ENCODE measurements at places on chromosomes 11 and 22. TPM values are rescaled to one million over a fixed set of nuclear protein-coding genes. Genes with fewer than 3 reads are reported as not detected.

CADM1 gene
- total RNA-seq = 1.1 TPM

DNA sequence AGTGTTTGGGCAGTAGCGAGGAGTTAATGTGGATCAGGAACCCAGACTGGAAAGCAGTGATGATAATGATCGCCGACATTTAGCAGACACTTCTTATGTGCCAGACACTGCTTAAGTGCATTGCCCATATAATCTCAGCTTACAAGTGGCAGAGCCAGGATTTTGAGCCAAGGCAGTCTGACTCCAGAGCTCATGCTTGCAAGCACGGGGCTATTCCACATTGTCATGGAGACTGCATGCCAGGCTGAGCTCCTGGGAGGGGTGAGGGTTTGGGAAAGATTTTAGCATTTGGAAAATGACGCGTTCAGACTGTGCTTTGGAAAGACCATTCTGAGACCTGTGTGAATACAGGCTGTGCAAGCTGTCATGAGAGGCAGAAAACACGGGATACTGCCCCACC is 302.7 kb downstream of the DDX10 start:
- no peak overlapping the region for H3K4me3 ChIP-seq
- no peaks in the 10 kb centered on the region for H3K27me3 ChIP-seq
- H3K36me3 ChIP-seq = no peaks in the 10 kb centered on the region
- no peak for DNase-seq
- no peak overlapping the region for H3K27ac ChIP-seq

DNA sequence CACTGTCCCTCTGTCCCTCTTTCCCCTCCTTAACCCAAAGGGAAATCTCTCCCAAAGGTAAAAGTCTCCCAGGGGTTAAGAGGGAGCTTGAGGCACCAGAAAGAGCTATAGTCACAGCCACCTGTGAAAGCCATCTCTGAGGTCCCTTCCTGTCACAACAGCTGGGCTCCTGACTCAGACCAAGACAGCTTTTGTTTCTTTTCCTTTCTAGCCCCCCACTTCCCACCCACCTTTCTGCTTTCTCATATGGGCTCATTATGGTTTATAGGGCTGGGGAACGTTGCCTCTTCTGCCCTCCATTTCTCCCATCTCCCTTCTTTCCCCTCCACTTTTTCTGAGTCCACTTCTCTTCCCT is 19.1 kb downstream of the MIF start:
- DNase-seq = no peak
- H3K36me3 ChIP-seq = no peaks in the 10 kb centered on the region

- DNase-seq = no peak
- no peak overlapping the region for H3K27ac ChIP-seq
- no peaks in the 10 kb centered on the region for H3K4me1 ChIP-seq
- H3K4me3 ChIP-seq = no peak overlapping the region
- H3K27me3 ChIP-seq = no peaks in the 10 kb centered on the region
These were observed 260.0 kb upstream of the POU2AF2 start for GRCh38 chr11:110985547-110985946.

DNA sequence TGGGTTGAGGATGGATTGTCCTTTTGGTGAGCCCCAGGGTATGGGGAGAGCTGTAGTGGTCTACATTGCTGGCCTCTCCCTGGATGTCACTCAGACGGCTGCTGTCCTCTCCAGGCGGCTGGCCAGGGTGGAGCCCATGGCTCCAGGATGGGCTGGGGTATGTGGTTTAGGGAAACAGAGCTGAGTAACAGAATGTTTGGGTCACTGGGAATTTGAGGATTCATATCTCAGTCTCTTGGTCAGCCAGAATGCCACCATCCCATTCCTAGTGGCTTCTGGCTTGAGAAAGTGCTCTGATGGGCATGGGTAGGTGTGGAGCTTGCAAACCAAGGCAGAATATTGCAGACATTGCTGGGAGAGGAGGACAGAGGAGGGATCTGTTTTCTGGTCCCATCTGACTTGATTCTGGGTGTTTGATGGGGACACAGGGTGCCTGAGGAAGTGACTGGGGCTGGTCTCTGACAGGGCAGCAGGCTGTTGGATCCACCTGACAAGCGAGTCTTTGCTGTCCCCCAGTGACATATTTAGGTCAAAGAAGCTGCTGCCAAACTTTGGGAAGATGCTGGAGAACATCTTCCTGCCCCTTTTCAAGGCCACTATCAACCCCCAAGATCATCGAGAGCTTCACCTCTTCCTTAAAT is 41.4 kb downstream of the AMPD3 start:
- H3K4me1 ChIP-seq = no peaks in the 10 kb centered on the region
- H3K4me3 ChIP-seq = no peak overlapping the region
- no peak for DNase-seq
- no peak overlapping the region for H3K27ac ChIP-seq

LRRC51 gene
- 0.87 TPM for total RNA-seq

DNA sequence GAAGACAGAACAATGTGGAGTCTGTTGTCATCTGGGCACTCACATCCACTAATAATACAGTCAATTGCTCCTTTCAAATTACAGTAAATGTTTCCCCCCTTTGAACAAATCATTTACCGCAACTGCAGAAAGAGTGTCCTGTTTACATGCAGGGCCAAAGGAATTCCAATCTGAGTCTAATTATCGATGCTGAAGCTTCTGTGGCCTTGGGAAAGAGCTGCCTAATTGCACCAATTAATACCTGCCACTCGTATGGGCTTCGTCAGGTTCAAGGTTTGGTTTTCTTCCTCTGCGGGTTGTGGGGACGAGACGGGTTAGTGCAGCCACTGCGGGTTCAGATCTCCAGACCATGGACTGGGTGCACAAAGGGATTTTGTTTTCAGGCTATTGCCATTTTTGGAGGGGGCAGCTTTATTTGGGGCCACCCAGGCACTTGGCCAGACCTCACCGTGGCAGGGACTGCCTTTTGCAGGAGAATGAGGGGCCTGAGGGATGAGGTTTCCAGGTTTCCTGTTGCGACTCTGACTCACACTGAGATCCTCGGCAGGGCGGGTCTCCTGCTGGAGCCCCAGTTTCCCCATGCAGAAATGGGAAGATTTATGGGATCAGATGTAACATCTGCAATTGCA is 147.6 kb downstream of the MIAT start:
- no peak overlapping the region for H3K4me3 ChIP-seq
- H3K36me3 ChIP-seq = peaks cover 3% of the 10 kb centered on the region
- no peaks in the 10 kb centered on the region for H3K4me1 ChIP-seq
- H3K27me3 ChIP-seq = no peaks in the 10 kb centered on the region
- no peak for DNase-seq

GRCh38 chr11:37076866-37077265 is 478.8 kb upstream of the RAG2 start:
- no peak for DNase-seq
- no peak overlapping the region for H3K27ac ChIP-seq
- H3K36me3 ChIP-seq = no peaks in the 10 kb centered on the region
- no peaks in the 10 kb centered on the region for H3K4me1 ChIP-seq

DNA sequence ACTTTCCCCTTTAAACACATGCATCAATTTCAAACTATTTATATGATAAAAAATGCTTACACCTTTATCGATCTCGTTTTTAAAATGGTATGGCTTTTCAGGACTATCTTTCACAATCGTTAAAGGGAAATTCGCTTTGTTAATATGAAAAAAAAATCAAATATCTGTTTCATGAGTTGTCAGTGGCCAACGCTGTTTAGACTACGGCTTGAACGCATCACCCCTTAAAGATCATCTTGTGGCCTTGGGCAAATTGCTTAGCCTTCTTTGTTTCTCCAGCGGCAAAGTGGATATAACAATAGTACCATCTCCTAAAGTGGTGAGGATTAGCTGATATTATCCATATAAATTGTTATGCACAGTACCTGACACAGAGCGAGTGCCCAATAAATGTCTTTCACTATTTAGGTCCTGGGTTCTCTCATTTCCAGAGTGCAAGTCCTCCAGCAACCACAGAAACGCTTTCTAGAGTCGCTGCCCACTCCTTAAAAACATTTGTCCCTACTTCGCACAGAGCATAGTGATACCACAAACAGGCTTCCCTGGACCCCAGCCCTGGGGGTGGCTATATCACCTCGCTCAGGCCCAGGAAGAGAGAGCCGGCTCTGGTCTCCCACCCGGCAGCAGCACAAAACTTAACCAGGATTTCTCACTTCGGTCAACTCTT is 904 bp downstream of the SLC35F2 start:
- H3K4me3 ChIP-seq = peak overlapping the region; percentile 94
- DNase-seq = no peak
- H3K27me3 ChIP-seq = no peaks in the 10 kb centered on the region
- H3K36me3 ChIP-seq = no peaks in the 10 kb centered on the region

IL17REL gene
- not detected for total RNA-seq

- H3K36me3 ChIP-seq = peaks cover 36% of the 10 kb centered on the region
- H3K4me3 ChIP-seq = peak overlapping the region; percentile 86
- H3K4me1 ChIP-seq = peaks cover 85% of the 10 kb centered on the region
- DNase-seq = peak; percentile 90
- H3K27ac ChIP-seq = peak overlapping the region; percentile 94
These were observed 5.4 kb downstream of the TRABD start for GRCh38 chr22:50190941-50191741.

OR51Q1 gene
- not detected for total RNA-seq

DNA sequence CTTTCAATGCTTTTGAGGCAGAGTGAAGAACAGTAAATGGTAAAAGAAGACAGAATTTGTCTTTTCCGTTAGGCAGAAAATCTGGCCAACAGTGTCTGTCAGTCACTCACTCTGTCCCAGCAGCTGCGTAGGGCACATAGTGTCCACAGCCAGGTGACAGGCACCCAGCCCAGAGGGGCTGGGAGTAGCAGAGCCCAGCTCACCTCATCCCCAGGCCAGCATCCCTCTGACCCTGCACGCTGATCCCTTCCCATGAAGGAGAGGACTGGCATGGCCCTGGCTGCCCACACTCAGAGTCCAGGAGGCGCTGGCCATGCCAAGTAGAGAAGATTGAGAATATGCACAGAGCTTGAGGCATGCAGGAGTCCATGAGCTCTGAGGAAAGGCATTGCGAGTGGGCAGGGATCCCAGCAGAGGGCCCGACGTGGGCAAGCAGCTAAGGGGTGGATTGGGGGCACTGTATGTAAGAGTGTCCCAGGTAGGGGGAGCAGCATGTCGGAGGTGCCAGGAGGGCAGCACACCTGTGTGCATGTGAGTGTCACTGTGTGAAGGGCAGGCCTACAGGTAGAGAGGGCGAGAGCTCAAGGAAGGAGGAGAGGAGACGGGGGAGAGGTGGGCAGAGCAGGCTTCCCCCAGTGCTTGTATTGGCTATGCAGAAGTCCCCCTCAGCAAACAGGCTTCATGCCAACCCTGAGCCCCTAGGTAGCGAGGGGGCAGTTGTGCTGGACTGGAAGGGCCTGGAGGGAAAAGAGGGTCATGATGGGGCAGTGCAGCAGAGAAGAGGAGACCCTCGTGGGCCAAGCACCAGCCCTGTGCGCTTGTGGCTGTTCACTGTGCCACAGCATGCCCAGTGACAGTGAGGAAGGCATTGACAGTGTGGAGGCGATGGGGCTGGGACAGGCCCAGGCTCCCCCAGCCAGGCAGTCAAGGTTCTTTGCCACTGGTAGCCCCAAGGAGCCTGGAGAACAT is 133.8 kb downstream of the OSBP2 start:
- no peak overlapping the region for H3K4me3 ChIP-seq
- H3K27ac ChIP-seq = no peak overlapping the region
- no peaks in the 10 kb centered on the region for H3K36me3 ChIP-seq
- H3K27me3 ChIP-seq = peaks cover 9% of the 10 kb centered on the region
- H3K4me1 ChIP-seq = no peaks in the 10 kb centered on the region
- DNase-seq = no peak

- no peaks in the 10 kb centered on the region for H3K27me3 ChIP-seq
- no peaks in the 10 kb centered on the region for H3K4me1 ChIP-seq
- DNase-seq = no peak
- peaks cover 76% of the 10 kb centered on the region for H3K36me3 ChIP-seq
These were observed 48.8 kb downstream of the DEPDC5 start for GRCh38 chr22:31802575-31802974.

- no peak overlapping the region for H3K27ac ChIP-seq
- no peaks in the 10 kb centered on the region for H3K36me3 ChIP-seq
- H3K27me3 ChIP-seq = no peaks in the 10 kb centered on the region
- H3K4me3 ChIP-seq = no peak overlapping the region
These were observed 886.9 kb upstream of the CCDC90B start for GRCh38 chr11:84173078-84173477.

- peaks cover 49% of the 10 kb centered on the region for H3K36me3 ChIP-seq
- H3K27me3 ChIP-seq = no peaks in the 10 kb centered on the region
- peaks cover 38% of the 10 kb centered on the region for H3K4me1 ChIP-seq
- H3K4me3 ChIP-seq = no peak overlapping the region
- no peak overlapping the region for H3K27ac ChIP-seq
These were observed 2.9 kb downstream of the TRPT1 start for GRCh38 chr11:64223001-64223651.

DNA sequence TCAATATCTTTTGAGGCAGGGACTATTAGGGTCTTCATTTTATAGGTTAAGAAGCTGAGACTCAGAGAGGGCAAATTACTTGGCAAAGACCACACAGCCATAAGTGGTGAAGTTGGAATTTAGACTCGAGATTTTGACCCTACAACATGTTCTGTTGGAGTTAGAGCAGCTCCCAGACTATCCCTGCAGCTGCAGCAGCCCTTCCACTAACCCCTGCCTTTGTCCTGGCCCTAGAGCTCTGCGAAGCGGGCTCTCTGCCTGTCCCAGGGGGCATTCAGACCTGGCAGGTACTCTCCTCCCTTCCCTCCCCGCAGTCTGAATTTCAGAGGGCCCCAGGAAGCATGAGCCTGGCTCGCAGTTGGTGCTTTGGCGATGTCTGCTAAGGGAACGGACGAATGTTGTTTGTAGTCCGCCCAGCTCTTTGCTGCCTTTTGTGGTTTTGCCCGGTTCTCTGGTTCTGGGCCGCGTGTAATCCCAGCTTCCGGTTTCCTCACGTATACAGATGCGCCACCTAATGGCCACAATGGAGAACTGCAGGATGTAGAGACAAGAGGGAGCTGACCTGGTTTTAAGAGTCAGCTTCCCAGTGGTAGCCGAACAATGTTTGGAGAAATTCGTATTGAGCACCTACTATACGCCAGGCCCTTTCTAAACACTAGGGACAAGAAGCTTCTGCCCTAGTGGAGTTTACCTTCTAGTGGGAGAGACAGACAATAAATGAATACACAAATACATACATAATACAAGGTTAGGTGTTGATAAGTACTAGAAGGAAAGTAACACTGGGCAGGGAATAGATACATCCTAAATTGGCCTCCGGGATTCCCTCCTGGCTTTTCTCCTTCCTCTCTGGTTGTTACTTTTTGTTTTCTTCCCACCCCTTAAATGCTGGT is 125.2 kb downstream of the ST3GAL4 start:
- H3K27me3 ChIP-seq = no peaks in the 10 kb centered on the region
- peak; percentile 49 for DNase-seq
- H3K4me3 ChIP-seq = peak overlapping the region; percentile 38
- no peak overlapping the region for H3K27ac ChIP-seq

- H3K4me1 ChIP-seq = no peaks in the 10 kb centered on the region
- H3K27me3 ChIP-seq = peaks cover 7% of the 10 kb centered on the region
- H3K4me3 ChIP-seq = no peak overlapping the region
- DNase-seq = no peak
- no peaks in the 10 kb centered on the region for H3K36me3 ChIP-seq
These were observed 6.5 kb downstream of the FZD4 start for GRCh38 chr11:86948733-86949132.

TRIM3 gene
- 16.6 TPM for total RNA-seq

- no peak overlapping the region for H3K4me3 ChIP-seq
- DNase-seq = no peak
- H3K4me1 ChIP-seq = no peaks in the 10 kb centered on the region
- H3K36me3 ChIP-seq = no peaks in the 10 kb centered on the region
- H3K27ac ChIP-seq = no peak overlapping the region
- H3K27me3 ChIP-seq = no peaks in the 10 kb centered on the region
These were observed 52.1 kb upstream of the CRYBB3 start for GRCh38 chr22:25147642-25147928.

RTN4RL2 gene
- 0.19 TPM for total RNA-seq

SMC1B gene
- not detected for total RNA-seq

- H3K36me3 ChIP-seq = no peaks in the 10 kb centered on the region
- no peaks in the 10 kb centered on the region for H3K4me1 ChIP-seq
- H3K27me3 ChIP-seq = no peaks in the 10 kb centered on the region
- no peak for DNase-seq
These were observed 39.9 kb upstream of the BLID start for GRCh38 chr11:122155765-122156527.

All from CD4-positive, alpha-beta T cell (primary cell).